NCI-H1417 treated with DMSO at 0.1 percent for 48 hours (cell line): ENCODE measurements at places on chromosomes 16 and 17.

GRCh38 chr17:78374631-78375274 lies 3.7 kb upstream of the PGS1 start:
- no peak for DNase-seq

DNA sequence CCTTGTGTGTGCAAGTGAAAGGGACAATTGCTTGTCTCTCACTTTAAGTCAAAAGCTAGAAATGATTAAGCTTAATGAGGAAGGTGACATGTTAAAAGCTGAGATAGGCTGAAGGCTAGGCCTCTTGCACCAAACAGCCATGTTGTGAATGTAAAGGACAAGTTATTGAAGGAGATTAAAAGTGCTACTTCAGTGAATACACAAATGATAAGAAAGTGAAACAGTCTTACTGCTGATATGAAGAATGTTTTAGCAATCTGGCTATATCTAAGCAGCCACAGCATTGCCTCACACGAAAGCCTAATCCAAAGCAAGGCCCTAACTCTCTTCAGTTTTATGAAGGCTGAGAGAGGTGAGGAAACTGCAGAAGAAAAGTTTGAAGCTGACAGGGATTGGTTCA lies 71.0 kb downstream of the CDRT15 start:
- DNase-seq: no peak

DNA sequence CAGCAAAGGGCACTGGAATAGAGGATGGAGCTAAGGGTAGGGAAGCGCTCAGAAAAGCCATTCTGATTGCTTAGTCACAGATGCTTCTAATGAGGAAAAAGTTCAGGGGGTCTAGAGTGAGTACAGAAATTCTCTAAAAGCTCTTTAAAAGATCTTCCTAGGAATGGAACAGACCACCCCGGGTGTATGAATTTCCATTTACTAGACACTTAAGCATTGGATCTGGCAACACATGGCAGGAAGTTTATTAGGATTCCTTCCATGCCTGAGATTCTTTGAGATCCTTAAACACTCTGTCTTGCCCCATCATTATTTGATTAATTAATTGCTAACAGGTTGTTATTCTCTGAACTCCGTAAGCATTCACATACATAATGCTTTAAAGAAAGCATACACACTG lies 8.5 kb downstream of the KRTAP9-7 start:
- no peak for DNase-seq

- DNase-seq: no peak
Observed at GRCh38 chr17:75346906-75347305, 57.7 kb upstream of the SLC25A19 start.

GRCh38 chr17:3556916-3557767 lies 470 bp downstream of the TRPV3 start:
- DNase-seq: no peak
